GM23248 (cell line): ENCODE measurements at places on chromosomes 7 and 10.

DNA sequence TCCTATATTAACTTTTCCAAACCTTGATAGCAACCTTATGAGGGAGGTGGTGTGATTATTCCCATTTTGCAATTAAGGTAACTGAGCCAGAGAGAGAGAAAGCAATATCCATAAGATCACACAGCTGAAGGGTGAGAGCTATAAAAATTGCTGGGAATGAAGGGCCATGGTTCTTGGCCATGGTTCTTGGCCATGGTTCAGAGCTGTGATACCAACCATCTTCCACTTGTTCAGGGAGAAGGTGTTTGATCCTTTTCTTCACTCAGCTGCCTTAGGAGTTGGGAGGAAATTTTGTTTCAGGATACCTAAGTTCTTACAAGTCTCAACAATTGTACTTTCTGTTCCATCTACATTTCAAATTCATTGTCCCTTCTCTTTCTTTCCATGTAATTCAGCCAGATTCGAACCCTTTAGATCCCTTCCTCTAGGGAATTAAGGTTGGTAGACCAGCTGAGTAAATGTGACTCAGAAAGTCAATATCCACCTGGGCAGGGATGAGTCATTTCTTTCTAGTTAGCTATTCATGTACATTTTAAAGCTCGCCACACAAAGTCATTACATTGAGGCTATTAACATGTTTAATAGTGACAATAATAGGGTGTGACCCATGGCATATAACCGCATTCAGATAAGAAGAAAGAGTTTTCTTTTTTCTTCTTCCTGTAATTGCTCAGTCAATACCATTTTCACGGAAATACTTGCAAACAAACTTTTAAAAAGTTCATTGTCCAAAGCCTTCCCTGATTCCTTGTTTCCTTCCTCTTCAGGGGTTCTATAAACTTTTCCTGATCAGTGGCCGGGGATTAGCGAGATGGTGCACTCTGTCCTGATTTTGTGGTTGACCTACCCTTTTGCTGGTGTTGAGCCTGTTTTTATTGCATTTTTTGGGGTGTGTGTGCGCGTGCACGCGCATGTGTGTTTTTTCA is 143.4 kb downstream of the TCF7L2 start:
- peak; percentile 63 for DNase-seq

GRCh38 chr10:113590581-113590980 is 37.7 kb downstream of the HABP2 start:
- no peak for DNase-seq

DNA sequence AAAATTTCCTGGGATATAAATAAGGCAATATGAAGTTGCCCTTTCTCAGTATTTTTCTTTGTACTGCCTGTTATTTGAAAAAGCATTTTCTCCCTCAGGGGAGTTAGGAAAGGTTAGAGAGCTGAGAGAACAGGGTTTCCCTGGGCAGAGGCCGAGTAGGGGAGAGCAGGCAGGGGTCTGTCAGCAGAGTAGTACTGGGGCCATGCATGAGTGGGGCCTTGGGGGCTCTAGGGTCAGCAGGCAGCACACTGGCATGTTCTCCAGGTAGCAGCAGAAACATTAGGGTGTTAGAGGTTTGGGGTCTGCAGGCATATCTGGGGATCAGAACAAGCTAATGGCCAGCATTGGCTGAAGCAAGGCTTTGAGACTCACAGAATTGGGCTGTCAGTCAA is 56.4 kb downstream of the KLRG2 start:
- no peak for DNase-seq

- peak; percentile 82 for DNase-seq
These were observed 540.2 kb downstream of the LRMDA start for GRCh38 chr10:75971402-75972211.

DNA sequence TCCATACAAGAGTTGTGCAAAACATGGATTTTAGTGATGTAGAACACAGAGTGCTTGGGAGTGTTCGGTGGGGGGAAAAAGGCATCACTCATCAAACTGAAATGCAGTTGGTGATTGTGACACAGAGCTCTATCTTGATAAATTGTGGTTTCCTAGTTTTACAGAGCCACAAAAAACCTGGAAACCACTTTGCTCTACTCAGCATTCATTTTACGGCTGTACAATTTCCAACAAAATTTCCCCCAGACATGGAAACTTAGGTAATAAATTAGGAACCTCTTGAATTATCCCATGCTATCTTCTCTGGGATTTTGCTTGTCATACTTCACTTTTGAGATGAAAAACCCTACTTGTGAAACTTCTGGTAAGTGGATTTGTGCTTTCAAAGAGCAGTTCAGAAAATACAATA is 614.9 kb upstream of the FZD8 start:
- peak; percentile 70 for DNase-seq

GRCh38 chr7:125061776-125062397 is 132.3 kb upstream of the POT1 start:
- peak; percentile 37 for DNase-seq

DNA sequence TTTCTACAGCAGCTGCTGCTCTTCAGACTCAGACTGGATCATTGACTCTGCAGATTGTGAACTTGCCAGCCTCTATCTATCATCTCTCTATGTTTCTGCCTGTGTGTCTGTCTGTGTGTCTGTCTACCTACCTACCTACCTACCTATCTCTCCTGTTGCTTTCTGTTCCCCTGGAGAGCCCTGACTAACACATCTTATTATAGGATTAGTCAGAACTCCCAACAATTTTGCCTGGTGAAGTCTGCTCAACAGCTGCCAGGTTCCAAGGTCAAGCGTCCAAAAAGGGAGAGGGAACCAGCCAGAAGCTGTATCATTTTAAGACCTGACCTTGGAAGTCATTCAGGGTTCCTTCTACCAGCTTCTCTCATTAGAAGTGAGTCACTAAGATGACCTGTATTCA is 579.0 kb upstream of the DPP6 start:
- no peak for DNase-seq

DNA sequence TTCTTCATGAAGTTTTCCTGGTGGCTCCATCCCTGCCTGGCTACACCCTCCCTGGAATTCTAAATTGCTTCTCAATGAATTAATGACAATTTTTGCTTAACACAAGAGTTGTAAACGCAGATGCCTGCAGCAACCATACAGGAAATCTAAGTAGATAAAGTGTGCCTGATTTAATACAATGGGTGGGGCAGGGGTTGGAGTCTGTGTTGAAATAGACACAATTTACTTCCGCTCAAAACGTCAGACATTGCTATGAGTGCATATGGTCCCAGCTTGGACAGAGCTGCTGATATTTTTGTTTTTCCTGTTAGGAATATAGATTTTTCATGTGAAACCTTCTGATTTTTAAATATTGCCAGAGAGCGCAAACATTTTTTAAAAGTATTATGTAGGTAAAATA is 1235.0 kb upstream of the SORCS1 start:
- DNase-seq = no peak

- DNase-seq = peak; percentile 59
These were observed at the start of gene TMEM26 for GRCh38 chr10:61452655-61453641. Gene TMEM26 (minus strand): TSS chr10:61453381. CDS start chr10:61453081, 300 bp downstream.

DNA sequence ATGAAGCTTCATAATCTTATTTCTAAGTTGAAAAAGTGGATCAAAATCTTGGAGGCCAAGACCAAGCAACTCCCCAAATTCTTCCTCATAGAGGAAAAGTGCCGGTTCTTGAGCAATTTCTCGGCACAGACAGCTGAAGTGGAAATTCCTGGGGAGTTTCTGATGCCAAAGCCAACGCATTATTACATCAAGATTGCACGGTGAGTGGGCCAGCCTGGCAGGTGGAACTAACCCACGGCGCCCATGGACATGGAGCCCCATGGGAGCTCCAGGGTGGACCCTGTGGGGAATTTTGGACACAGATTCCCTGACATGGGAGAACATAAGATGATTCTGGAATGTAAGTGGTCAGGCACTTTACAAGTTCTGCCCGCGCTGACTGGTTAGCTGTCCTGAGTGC is 125.9 kb downstream of the TRRAP start:
- no peak for DNase-seq

DNA sequence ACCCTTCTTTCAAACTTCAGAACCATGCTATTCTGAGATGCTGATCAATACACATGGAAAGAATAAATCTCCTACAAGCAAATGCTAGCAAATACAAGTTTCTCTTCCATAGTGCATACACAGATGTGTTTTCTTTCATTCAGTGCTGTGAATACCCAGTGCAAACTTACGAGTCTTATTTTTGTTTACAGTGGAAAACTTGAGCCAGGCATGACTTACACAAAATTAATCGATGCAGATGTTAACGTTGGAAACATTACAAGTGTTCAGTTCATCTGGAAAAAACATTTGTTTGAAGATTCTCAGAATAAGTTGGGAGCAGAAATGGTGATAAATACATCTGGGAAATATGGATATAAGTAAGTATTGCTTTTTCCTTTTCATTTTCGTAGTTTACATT is 48.8 kb downstream of the PNLIPRP3 start:
- DNase-seq = no peak
